Activated T-helper 17 cell treated with anti-CD3 and anti-CD28 coated beads, Interleukin-2, amount 50 U/mL, for 72 hours (primary cell): ENCODE measurements at places on chromosomes 11 and 22. TPM values are rescaled to one million over a fixed set of nuclear protein-coding genes. Genes with fewer than 3 reads are reported as not detected.

GRCh38 chr22:32997295-32997694, 60.9 kb downstream of the SYN3 start:
- no peak for ATAC-seq

DNA sequence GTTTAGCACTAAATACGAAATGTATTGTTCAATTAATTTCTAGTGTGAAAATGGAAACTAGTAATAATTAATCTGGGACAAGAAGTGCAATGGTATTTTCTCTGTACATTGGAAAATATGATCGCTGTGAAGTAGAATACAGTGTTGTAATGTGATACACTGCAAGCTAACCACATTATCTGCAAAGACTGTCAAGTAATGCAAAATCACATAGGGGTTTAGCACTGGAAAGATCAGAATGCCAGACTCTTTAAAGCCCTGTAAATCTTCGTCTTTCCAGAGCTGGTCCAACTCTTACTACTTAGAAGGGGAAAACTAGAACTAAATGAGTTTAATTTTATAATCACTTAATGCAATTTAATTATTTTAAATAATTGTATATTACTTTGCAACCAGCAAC, 544.5 kb upstream of the ANO3 start:
- no peak for ATAC-seq

Gene OR51B5
- total RNA-seq = 0.50 TPM

- peak; percentile 13 for ATAC-seq
These were observed 644 bp downstream of the TMEM134 start for GRCh38 chr11:67468456-67468758.

DNA sequence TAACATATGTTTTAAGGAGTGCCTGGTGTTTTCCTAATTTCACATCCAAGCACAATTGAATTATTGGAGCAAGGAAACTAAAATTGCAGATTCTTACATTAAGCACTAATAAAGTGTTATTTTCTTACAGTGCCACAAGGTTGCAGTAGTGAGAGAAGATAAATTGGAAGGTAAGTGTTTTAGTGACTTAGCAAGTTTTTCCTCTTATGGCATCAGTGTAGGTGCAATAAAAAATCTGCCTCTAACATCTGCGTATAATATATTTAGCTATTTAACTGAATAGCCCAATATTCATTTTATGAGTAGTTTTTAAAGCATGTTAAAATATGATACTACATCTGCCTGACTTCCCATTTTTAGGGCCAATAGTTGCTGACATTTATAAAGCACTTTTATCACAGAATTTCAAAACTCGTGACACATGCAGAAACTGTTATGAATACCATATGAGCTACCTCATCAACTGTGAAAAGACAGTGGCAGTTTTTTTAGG, 19.0 kb downstream of the POLD3 start:
- no peak for ATAC-seq
